Bronchus fibroblast of lung (primary cell): ENCODE measurements at places on chromosomes 5 and 9. TPM values are rescaled to one million over a fixed set of nuclear protein-coding genes. Genes with fewer than 3 reads are reported as not detected.

SCGB3A2 gene
- total RNA-seq: not detected in 2 replicates

KLF9 gene
- 31.3 and 33.7 TPM in 2 replicates for total RNA-seq

OTULINL gene
- total RNA-seq: 1.0 TPM in 2 replicates

CNOT8 gene
- 41.9 and 56.5 TPM in 2 replicates for total RNA-seq

SPATA31D4 gene
- not detected in 2 replicates for total RNA-seq

PCDHB13 gene
- under 0.01 TPM in 2 replicates for total RNA-seq

CNTNAP3B gene
- 3.7 and 5.8 TPM in 2 replicates for total RNA-seq
